ENCODE measurements at places on chromosomes 7 and 10. TPM values are rescaled to one million over a fixed set of nuclear protein-coding genes. Genes with fewer than 3 reads are reported as not detected.
A peak's percentile ranks its signal among the peaks of the same experiment; 100 is the strongest.

Gene MACROH2A2
- 12.0 TPM for polyA plus RNA-seq

Gene NANOS1
- 41.4 TPM for polyA plus RNA-seq

Gene MEST
- 2.3 TPM for polyA plus RNA-seq

Gene SPDYE2B
- polyA plus RNA-seq, result not detected

Gene ZSCAN25
- 4.0 TPM for polyA plus RNA-seq

Gene TMEM196
- not detected for polyA plus RNA-seq

Gene NT5C3A
- polyA plus RNA-seq, result 14.6 TPM

DNA sequence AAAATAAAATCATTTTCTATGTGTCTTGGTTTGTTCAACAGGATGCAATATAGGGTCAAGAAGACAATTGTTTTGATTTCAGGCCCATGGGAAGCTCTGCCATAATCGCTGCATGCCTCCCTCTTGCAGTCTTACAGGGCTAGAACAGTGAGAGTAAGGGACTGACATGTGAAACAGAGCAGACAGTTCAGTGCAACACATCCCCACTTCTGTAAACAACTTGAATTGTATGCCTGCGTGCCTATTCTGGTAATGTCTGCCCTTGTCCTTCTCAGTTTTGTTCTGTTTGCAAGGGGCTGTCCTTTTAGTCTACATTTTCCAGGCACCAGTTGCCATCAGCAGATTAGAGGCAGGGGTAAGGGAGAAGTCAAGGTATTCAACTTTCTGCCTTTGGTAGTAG, 34.8 kb upstream of the GPR37 start:
- DNase-seq, result no peak

GRCh38 chr7:32253299-32253698, 183.1 kb upstream of the PDE1C start:
- no peak for DNase-seq

DNA sequence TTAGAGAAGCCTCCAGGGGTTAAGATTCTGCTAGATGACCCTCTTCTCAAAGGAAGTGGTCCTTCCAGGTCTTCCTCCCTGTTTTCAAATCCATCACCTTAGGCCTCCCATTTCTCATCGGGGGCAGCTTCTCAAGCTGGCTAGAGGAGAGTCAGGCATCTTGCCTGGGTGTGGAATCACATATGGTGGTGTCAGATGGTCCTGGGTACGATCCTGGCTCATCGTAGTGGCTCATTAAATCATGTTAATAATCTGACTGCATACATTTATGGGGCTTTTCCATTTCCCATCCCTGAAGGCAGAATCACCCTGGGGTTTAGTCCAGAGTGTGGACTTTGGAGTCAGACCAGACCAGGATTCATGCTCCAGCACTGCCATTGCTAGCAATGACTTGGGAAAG, 132.6 kb downstream of the RPS24 start:
- DNase-seq, result no peak

DNA sequence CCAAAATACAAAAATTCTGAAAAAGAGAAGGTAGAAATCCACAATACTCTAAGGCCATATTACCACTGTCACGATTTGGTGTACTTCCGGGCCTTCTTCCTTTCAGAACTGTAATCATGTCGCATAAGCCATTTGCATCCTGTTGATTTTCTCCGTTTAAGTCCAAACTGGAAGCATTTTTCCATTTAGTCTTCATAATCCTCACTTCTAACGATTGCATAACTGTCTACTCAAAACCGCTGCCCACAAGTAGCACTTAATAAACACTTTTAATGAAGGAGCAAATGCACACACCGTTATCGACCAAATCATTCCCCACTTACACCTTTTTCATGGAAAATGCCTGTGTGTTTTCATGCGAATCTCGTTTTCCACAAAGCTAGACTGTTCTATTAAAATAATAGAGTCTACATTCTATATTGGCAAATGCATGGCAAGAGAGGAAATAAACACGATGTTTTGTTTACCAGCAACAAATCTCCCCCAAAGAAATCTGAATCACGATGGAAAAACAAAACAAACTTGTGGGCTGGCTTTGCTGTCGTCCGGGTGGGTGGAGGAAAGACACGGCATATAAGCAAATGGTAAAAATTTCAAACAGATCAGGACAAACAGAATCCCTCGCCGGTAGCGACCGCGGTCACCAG, 1.0 kb downstream of the ATE1 start:
- DNase-seq, result no peak

- DNase-seq, result peak; percentile 57
These were observed 21.5 kb downstream of the CHST3 start for GRCh38 chr10:71985542-71986250.

- no peak for DNase-seq
These were observed 2.7 kb upstream of the PPP2R2D start for GRCh38 chr10:131898061-131898460.

DNA sequence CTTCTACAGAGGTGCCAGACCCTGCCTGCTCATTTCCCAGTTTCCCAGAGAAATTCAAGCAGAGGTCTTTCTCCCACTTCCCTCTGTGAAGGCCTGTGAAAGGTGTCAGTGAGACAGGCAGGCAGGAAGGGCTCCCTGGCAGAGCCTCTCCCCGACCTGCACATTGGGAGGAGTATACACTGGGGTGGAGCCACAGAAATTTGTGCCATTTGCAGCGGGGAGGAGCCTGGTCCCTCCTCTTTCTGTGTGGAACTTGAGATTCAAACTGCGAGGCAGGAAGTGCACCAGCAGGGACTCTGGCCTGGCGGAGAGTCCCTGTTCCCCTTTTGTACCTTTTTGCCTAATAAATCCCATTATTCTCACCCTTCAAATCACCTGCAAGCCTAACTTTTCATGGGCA, 54.6 kb upstream of the OPN4 start:
- DNase-seq, result no peak

DNA sequence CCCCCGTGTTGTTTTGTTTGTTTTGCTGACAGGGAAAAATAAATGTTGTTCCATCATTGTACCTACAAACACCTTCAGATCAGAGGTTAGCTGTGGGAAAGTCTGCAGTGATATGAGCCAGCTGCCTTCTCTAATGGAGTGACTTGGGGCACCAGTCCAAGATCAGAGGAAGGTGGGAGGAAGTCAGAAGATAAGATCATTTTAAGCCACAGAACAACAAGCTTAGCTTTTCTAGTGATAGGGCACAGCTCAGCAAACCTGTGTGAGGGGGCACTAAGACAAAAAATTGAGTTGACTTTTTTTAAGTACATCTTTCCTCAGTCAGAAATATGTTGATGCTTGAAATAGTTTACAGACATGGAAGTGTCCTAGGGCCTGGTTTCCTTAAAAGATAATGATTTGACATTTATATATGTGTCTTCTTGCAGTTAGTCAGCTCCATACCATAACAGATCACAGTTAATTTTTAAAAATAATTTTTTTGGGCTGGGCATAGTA, 240.3 kb upstream of the KAT6B start:
- DNase-seq, result no peak

- DNase-seq, result no peak
These were observed 96.3 kb downstream of the JAZF1 start for GRCh38 chr7:28083998-28084985.

DNA sequence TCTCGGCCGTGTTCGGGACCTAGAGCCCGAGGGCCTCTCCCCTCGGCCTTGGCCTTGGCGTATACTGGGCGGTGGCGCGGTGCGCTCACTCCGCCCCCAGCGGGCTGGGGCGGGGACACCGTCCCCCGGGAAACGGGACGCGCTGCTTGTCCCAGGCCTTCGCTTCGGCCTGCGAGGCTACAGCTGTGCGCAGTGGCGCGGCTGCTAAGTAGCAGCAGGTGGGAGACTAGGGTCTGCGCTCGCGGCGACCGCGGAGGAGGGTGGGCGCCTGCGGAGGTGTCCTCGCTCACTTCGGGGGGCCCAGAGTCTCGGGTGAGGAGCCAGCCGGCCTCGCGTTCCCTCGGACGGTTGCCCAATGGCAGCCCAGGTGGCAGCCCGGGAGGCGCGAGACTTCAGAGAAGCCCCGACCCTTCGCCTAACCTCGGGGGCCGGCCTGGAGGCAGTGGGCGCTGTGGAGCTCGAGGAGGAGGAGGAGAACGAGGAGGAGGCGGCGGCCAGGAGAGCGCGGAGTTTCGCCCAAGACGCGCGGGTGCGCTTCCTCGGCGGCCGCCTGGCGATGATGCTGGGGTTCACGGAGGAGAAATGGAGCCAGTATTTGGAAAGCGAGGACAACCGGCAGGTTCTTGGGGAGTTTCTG, at the start of gene DNAH11:
TSS of gene DNAH11 (plus strand) at position 149 of the 637 bp plus-strand sequence. CDS start at position 356, 207 bp downstream.
- peak; percentile 22 for DNase-seq

DNA sequence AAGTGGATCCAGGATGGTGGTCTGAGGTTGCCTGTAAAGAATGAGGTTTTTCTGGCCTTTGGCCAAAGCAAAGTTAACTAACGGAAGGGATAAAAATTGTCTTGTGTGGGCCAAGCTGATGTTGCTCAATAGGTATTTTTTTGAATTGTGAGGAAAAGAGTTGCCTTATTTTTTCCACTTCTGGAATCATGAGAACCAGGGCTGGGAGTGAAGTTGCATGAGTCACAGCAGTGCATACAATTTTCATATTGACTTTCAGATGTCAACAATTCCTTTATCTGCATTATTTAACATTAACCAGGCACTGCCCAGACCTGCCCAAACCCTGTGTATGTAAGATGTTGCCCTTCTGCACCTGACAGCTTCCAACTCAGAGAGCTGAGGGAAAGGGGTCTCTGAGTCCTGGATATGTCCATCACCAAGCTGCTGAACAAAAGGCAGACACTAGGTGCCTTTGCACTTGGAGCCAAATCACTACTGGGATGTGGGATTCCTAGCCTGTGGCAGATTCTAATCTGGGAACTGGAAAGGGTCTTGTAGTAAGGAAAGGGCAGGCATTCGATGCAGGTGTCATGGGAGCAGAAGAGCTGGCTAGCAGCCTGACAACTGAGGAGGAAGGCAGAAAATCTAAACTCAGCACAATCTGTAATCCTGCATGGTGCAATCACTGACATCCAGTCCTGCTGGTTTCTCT, 52.3 kb upstream of the SLC35B4 start:
- DNase-seq, result no peak

GRCh38 chr7:111132833-111133232, 41.9 kb downstream of the LRRN3 start:
- no peak for DNase-seq

Measured in heart left ventricle (tissue), 16 donors.